ENCODE measurements at places on chromosomes 7 and 10. TPM values are rescaled to one million over a fixed set of nuclear protein-coding genes. Genes with fewer than 3 reads are reported as not detected.

The PKD2L1 gene
- polyA plus RNA-seq = 2.5 TPM

The ASIC3 gene
- 1.0 TPM for polyA plus RNA-seq

- DNase-seq = no peak
Measured at GRCh38 chr10:29715296-29715695, 80.5 kb upstream of the SVIL start.

DNA sequence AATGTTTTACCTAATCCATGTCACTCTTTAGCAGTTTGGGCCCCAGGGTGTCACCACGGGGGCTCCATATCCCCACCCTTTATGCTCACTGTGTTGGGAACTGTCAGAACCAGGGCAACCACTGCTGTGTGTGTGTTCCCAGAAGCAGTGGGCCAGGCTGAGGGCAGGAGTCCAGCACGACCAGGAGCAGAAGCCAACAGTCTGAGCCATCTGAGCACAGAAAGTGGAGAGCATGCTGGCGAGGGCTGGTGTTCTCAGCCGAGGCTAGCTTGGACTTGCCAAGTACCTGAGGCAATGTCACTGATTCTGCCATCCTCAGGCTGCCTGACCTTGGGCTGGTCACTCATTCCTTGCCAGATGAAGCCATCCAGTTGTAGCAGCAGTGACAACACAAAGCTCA is 285.0 kb downstream of the BMPER start:
- no peak for DNase-seq

DNA sequence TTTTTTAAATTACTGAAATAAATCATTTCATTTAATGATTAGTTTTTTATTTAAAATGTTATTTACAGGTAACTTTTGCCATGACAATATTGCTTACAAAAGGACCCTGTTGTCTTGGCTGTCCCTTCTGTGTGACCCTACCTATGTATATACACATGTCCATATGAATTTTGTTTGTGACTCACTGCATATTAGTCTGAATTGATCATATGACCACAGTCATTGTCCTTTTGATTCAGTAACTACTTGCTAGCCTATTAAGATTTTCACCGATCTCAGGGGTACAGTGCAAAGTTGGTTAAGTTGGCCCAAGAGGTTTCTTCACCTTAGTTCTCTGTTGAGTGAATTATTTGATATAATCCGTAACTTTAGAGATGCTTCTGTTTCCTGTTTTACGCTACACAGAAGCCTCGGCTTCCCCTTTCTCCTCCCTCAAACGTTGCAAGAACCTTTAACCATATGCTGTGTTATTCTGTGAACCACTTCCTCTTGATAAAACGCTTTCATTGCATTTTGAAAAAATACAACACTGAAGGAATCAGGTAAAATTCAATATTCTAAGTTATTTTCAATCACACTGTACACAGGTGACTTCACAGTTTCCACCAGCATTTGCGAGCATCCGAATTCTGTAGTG is 43.9 kb downstream of the APBB1IP start:
- no peak for DNase-seq
